ENCODE measurements at places on chromosomes 5 and 9.

GRCh38 chr9:105138306-105138801 is 106.1 kb upstream of the SLC44A1 start:
- DNase-seq = no peak

GRCh38 chr9:18052060-18052459 is 421.9 kb upstream of the ADAMTSL1 start:
- no peak for DNase-seq

DNA sequence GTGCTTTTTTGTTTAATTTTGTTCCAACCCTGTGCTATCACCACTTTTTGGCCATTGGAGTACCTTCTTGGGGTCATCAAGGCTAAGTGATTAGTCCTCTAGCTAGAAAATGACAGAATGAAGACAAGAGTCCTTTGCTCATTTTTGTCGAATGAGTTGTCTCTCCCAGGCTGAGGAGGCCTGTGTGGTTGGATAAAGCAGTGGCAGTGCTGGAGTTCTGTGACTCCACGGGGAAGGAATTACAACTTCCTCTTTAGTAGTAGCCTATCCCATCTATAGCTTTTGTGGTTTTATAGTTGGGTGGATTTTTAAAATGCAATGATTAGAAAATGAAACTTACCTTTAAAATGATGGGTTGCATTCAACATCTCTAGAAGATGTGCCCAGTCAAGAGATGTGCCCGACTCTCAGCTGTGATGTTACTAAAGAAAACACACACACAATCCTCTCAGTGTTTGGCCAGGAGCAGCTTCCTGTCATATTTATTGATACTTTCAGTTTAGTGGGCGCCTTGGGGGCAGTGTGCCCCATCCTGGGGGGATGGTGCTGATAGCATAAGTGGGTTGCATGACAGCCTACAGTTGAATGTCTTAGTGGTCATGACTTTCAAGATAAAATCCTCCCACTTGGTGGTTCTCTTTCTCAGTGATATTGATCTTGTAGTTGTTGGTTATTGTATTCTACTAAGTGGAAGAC is 11.9 kb downstream of the OTULINL start:
- no peak for DNase-seq

DNA sequence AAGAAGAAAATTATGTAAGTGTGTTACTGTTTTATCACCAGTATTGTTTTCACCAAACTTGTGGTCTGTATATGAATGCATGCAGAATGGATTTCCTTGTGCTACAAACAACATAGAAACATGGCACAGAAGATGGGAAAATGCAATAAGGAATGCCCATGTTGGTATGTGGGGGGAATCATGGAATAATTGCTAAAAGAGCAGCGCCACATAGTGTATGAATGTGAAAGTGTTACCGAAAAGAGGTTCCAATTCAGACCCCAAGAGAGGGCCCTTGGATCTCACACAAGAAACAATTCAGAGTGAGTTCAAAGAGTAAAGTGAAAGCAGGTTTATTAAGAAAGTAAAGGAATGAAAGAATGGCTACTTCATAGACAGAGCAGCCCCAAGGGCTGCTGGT is 26.4 kb upstream of the TYRP1 start:
- no peak for DNase-seq

DNA sequence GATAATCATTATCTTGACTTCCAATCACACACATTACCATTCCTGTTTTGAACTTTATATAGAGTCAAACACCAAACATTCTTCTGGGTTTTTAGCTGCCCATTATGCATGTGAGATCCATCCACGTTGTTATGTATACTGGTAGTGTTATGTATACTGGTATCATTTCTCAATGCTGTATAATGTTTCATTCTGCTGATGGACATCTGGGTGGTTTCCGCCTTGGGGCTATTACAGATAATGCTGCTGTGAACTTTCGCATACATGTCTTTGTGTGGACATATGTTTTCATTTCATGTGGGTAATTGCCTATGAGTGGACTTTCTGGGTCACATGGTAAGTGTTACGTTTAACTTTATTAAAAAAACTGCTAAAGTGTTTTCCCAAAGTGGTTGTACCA is 217.8 kb upstream of the EFNA5 start:
- DNase-seq = no peak

DNA sequence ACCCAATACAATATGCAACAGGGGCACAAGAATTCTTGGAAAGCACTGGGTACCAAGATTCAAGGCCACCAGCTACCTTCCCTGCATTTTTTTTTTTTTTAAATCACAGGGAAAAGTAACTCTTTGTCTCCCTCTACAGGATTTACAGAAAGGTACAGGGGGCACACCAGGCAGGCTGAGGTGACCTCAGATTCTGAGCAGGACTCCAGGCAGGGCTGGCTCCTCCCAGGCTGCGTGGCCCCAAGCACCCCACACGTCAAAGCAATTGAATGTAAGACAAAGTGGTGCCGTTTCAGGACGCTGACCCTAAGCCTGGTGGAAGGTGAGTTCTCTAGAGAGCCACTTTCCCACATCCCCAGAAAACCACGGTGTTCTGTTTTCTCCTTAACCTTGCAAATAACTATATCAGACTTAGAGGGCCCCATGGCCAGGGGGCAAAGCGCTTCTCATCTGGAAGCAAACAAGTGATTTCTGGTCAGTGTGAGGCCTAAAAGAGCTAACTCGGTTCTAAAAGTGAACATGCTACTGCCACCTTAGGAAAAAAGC is 222.6 kb downstream of the ROR2 start:
- no peak for DNase-seq

GRCh38 chr5:168299372-168299771 is 7.9 kb downstream of the WWC1 start:
- DNase-seq = no peak

GRCh38 chr5:39712316-39713249 is 287.8 kb upstream of the DAB2 start:
- DNase-seq = no peak

DNA sequence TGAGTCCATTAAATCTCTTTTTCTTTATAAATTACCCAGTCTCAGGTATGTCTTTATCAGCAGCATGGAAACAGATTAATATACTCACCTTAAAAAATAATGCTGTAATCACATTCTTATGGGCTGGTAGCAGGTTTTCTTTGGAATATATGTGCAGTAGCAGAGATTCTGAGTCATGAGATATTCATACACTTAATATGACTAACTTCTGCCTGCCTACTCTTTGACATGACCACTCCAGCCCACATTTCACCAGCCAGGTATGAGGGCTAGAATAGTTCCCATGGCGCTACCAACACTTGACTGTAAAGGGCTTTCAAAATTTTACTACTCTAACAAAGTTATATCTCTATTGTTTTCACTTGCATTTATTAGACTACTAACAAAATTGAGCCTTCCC is 74.1 kb upstream of the GHR start:
- no peak for DNase-seq

Measured in activated CD8-positive, alpha-beta memory T cell treated with anti-CD3 and anti-CD28 coated beads for 1 hour (primary cell).